Endothelial cell of umbilical vein (primary cell): ENCODE measurements at places on chromosomes 5 and 9. TPM values are rescaled to one million over a fixed set of nuclear protein-coding genes. Genes with fewer than 3 reads are reported as not detected.

NEURL1B gene
- total RNA-seq, result 0.90 and 1.6 TPM in 2 replicates

DCAF10 gene
- 20.0 and 21.5 TPM in 2 replicates for total RNA-seq

MINAR2 gene
- total RNA-seq, result not detected in 2 replicates

LECT2 gene
- total RNA-seq, result not detected in 2 replicates

HRCT1 gene
- 1.2 and 5.2 TPM in 2 replicates for total RNA-seq

BNC2 gene
- total RNA-seq, result 33.1 and 34.3 TPM in 2 replicates

GARIN3 gene
- not detected in 2 replicates for total RNA-seq

PPIC gene
- total RNA-seq, result 26.5 TPM in 2 replicates

KLHL9 gene
- total RNA-seq, result 23.5 and 23.6 TPM in 2 replicates
